ENCODE measurements at places on chromosomes 7 and 10.

DNA sequence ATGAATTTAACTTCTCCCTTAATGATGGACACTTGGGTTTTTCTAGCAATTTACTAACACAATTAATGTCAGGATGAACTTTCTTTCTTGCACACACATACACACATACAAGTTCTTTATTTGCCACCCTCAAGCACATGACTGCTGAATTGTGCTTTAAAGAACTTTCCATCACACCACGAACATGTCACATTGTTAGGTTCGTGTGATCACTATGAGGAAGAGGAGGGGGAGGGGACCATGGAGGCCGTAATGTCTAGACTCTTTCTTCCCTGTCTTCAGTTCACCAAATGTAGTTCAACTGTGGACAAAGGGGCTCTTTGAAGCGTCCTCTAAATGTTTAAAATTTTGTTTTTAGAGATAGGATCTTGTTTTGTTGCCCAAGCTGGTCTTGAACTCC is 31.0 kb downstream of the NUP42 start:
- no peak for DNase-seq

GRCh38 chr7:41404375-41405074 is 298.4 kb downstream of the INHBA start:
- no peak for DNase-seq

- no peak for DNase-seq
Observed at GRCh38 chr10:43854007-43854406, 205.3 kb upstream of the ZNF32 start.

- DNase-seq: no peak
Observed at GRCh38 chr10:19623321-19623720, 192.9 kb upstream of the PLXDC2 start.

DNA sequence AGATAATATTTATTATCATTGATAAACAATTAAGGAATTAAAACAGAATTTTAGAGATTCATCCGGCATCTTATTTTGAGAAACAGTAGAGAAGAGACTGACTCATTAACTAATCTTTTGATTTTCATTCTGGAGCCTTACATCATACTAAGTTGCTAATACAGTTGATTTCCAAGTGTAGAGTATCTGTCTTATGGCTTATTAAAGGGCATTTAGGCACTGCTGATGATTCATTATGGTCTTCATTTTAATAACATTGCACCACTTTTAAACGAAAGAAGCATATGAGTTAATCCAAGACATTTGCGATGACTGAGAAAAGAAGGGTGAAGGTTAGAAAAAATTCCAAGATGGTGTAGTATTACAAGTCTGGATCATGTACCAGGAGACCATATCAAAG is 186.0 kb upstream of the CACNA2D1 start:
- DNase-seq: no peak

- no peak for DNase-seq
Observed at GRCh38 chr7:15752377-15752776, 65.9 kb upstream of the MEOX2 start.

DNA sequence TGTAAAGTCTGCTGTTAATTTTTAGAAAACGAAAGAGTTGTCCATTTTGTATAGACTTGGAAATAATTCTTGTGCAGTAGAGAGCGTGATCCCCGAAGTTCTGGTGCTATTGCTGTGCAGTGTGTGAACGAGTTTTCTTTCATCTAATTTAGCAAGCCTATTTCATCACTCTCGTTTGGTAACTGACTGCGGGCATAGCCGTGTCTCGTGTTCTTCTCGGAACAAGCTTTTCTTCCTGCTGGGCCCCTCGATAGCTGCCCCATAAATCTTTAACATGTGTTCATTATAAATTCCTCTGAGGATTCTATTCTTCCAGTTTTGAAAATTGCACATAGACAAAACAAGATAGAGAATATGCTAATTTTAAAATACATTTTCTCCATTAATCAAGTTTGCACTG is 622.0 kb upstream of the PFKP start:
- DNase-seq: no peak

- DNase-seq: no peak
Observed at GRCh38 chr10:59388671-59388976, 26.3 kb upstream of the FAM13C start.

GRCh38 chr7:115789901-115790300 is 240.7 kb downstream of the TFEC start:
- DNase-seq: no peak

- no peak for DNase-seq
Observed at GRCh38 chr10:120583424-120584108, 126.5 kb downstream of the PLPP4 start.

GRCh38 chr7:150502519-150502918 is 12.2 kb upstream of the GIMAP7 start:
- DNase-seq: no peak

DNA sequence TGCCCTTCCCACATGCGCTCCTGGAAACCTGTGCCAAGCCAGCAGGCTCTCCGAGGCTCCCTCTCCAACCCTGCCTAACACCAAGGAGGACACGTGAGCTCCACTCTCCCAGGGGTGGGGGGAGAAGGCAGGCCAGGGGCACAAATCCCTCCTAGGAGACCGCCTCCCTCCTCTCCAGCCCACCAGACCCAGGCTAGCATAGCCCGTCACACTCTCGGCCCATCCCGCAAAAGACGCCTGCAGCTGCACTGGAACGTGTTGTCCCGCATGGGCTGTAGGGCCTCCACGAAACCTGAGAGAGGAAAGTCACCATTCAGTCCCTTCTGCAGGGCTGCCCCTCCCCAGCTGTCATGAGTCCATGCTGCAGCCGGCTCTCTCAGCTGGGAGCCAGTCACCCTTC is 126.3 kb downstream of the MAD1L1 start:
- no peak for DNase-seq
